ENCODE measurements at places on chromosomes 3 and 15.

GRCh38 chr3:36219398-36219797 is 160.9 kb upstream of the STAC start:
- DNase-seq, result no peak

GRCh38 chr3:42635111-42635510 is 18.4 kb upstream of the ZBTB47 start:
- DNase-seq, result no peak

DNA sequence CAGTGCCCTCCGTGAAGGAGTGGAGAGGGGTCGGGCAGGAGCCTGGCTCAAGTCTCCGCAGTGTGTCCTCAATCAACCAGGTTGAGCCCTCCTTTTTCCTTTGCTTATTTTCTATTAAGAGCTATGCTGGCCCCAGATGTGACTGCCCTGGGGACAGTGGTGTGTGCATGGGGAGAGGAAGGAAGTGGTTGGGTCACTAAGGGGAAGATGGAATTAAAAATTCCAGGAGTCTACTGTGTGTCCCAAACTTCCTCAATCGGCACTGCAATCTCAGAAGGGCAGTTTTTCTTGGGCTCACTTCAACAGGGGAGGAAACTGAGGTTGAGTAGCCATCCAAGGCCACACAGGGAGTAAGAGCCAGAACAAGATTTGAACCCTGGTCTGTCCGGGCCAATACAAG is 13.7 kb upstream of the GRIP2 start:
- DNase-seq, result no peak

GRCh38 chr3:56817646-56818045 is 15.9 kb upstream of the ARHGEF3 start:
- no peak for DNase-seq

DNA sequence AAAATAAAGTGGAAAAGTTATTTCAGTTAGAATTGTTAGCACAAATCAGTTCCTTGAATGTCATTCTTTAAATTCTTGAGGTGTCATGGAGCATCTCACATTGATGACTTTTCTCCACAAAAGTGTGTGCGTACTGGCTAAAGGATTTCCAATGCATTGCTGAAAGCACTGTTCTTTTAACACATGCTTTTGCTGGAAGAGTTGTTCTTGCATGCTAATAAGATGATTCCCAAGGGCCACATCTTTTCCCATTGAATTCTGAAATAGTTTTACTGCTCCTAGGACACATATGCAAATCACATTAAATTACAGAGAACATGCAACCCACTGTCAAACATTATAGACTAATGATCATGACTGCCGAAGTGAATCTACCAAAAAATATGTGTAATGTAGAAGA is 516.3 kb upstream of the CADM2 start:
- no peak for DNase-seq

GRCh38 chr3:14124223-14124614 is 451 bp downstream of the CHCHD4 start:
- DNase-seq, result no peak

DNA sequence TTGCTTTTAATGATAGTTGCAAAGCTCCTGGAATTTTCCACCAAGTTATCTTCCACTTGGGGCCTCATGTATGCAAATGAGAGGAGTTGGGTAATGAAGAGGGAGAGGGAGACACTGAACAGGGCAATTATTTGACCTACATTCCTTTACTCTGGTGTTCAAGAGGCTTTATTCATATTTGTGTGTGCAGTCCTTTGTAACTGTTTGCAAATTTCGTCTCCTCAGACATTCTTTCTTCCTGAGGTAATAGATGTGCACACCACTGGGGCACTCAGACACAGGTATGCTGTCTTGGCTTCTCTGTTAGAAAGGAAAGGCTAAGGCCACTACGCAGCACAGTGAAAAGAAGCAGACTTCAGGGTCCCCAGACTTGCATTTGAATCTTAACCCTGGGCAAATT is 189.7 kb upstream of the IL12A start:
- peak; percentile 45 for DNase-seq

GRCh38 chr3:36520241-36521006 is 140.1 kb downstream of the STAC start:
- no peak for DNase-seq

DNA sequence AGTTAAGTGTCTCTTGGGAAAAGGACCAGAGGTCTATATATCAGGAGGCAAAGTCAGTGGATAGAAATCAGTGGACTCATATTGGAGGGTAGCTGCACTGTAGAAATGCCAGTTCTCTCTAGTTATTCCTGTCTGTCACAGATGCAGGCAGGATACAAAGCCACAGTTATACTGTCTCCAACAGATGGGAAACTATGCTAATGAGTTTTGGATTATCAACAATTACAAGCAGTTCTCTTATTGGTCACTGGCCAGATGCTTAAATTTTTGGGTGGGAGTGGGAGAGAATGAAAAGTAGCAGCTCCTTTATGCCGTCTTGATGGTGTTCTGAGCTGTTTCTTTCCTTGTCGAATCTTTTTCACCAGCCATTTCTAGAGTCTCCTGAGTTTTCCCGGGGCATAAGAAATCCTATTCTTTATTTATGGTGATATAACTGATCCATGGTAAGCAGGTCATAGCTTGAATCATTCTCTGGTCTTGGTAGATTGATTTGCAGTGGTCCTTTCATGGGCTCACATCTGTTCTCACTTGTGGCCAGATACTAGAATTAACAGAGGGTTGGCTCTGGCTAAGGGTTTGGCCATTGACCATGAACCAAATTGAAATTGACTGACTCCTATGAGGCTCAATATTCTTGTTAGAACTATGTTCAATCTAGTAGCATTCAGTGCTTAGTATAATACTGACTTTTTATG is 44.6 kb upstream of the RBMS3 start:
- no peak for DNase-seq

DNA sequence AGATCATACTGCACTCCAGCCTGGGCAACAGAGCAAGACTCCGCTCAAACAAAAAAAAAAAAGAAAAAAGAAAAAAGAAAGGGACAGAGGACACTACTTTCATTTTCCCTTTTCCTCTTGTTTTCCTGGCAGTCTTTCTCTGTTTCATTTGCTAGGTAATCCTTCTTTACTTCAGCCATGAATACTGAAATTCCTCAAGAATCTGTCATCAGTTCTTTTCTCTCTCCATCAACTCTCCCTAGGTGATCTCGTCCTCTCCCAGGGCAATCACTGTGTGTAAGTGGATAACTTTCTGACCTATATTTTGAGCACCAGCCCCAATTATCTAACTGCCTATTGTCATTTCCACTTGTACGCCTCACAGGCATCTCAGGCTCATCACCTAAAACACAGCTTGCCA is 51.5 kb downstream of the TTC23 start:
- DNase-seq, result no peak

DNA sequence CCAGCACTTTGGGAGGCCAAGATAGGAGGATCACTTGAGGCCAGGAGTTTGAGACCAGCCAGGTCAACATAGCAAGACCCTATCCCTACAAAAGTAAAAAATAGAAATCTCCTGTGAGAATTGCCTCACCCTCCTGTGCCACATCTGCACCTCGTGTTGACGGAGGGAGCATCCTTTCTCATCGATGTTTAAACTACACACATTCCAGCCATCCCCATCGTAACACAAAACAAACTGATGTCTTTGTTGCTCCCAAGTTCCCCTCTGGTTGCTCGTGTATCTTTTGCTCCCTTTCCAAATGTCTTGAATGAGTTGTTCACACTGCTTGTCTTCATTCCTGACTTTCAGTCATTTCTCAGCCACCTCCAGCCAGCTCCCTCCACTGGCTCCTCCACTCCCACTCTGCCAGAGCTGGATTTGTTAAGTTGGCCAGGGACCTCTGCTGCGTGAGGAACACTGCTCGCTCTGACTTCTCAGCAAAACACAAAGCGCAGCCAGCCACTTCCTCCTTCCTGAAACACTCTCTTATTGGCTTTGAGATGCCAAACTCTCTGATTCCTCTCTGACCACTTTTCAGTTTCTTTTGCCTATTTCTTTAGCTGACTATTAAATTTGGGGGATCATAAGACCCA is 53.6 kb upstream of the ATP13A3 start:
- no peak for DNase-seq

Data from AG04450 (cell line).